H4 (cell line): ENCODE measurements at places on chromosomes 2 and 18. TPM values are rescaled to one million over a fixed set of nuclear protein-coding genes. Genes with fewer than 3 reads are reported as not detected.

The UXS1 gene
- total RNA-seq = 31.0 and 49.1 TPM in 2 replicates

The EMILIN1 gene
- 10.8 and 30.2 TPM in 2 replicates for total RNA-seq

GRCh38 chr2:72027426-72028161 lies 120.1 kb downstream of the CYP26B1 start:
- DNase-seq = no peak

GRCh38 chr18:10530852-10531251 lies 5.0 kb downstream of the NAPG start:
- no peak for DNase-seq

DNA sequence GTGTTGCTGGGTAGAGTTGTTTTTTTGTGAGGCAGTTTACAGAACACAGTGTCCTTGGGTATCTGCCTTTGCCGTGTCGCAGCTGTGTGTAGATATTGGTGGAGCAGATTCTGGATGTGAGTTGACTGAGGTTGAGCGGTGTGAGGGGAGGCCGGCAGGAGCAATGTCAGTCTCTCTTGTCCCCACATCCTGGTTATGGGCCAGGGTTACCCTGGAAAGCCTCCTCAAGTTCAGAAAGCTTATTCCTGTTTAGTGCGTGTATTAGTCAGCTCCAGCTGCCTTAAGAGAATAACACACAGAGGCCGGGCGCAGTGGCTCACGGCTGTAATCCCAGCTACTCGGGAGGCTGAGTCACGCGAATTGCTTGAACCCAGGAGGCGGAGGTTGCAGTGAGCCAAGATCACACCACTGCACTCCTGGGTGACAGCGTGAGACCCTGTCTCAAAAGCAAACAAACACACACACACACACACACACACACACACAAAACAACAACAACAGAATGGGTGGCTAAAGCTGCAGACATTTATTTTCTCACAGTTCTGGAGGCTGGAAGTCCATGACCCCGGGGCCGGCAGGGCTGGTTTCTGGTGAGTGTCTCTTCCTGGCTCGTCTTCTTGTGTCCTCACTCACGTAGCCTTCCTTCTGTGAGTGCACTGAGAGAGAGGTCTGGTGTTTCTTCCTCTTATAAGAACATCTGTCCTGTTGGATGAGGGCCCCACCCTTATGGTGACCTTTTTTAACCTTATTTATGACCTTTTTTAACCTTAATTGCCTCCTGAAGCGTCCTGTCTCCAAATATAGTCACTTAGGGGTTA lies 5.1 kb downstream of the NCK2 start:
- DNase-seq = no peak

DNA sequence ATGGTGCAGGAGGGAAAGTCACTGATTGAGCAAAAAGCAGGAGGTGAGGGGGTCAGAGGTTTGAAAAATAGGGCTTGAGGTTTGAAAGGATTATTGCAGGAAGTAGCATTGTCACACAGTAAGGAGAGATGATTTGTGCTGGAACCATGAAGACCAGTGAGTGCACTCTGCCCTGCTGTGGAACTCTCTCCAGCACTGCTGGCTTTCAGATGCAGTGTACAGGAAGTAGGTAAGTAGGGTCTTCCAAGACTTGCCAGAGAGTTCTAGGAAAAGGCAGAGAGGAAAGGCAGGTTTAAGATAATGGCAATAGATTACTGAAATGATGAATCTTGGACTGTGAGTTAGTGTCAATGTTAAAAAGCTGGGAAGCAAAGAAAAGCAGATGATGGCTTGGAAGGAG lies 11.2 kb downstream of the SP110 start:
- DNase-seq = no peak
